NCI-H1930 (cell line): ENCODE measurements at places on chromosomes 12 and 14.
A peak's percentile ranks its signal among the peaks of the same experiment; 100 is the strongest.

- no peak for DNase-seq
Observed at GRCh38 chr12:81639196-81639595, 120.0 kb downstream of the PPFIA2 start.

- no peak for DNase-seq
Observed at GRCh38 chr12:131124487-131125280, 171.0 kb downstream of the ADGRD1 start.

DNA sequence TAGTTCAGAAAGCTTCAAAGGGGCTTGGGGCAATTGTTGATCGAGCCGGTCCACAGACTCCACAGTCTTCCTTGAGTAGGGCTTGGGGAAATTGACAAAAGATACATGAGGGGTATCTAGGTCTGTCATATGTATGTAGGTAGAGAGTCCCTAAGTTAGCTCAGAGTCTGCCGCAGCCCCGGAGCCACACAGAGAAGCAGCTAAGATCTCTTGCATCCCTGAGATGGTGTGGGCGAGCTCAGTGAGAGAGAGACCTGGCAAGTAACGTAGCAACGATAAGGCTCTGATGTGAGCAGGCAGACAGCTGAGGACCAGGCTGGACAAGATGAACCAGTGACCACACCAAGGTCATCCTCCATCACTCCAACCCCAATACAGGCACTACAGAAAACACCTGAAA is 297.6 kb downstream of the TMEM132D start:
- DNase-seq, result no peak

GRCh38 chr14:96781371-96781770 is 15.8 kb upstream of the VRK1 start:
- no peak for DNase-seq

DNA sequence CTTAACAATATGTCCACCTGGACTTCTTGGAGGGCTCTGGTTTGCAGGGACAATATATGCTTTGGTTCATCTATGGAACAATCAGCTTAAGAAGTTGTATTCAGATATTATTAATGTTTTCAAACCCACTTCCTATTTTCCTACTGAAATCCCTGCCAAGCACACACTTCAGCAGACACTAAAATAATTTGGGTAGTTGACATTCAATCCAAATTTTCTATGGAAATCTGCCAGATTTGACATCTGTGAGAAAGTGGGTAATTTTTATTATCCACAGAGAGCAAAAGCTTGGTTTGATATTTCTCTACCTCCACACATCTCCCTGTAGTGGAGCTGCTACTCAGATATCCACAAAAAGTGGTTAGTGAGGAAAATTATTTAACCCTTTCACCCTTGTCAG is 378.8 kb upstream of the SOX5 start:
- no peak for DNase-seq

- no peak for DNase-seq
Observed at GRCh38 chr12:119157528-119157927, 21.2 kb upstream of the HSPB8 start.

GRCh38 chr12:24760162-24760561 is 188.7 kb downstream of the BCAT1 start:
- DNase-seq, result no peak

GRCh38 chr14:59461891-59462290 is 3.3 kb downstream of the GPR135 start:
- DNase-seq, result no peak

- peak; percentile 56 for DNase-seq
Observed at GRCh38 chr14:62006116-62006731, 244.0 kb downstream of the SNAPC1 start.

GRCh38 chr12:51867796-51868428 is 19.4 kb upstream of the FIGNL2 start:
- no peak for DNase-seq

DNA sequence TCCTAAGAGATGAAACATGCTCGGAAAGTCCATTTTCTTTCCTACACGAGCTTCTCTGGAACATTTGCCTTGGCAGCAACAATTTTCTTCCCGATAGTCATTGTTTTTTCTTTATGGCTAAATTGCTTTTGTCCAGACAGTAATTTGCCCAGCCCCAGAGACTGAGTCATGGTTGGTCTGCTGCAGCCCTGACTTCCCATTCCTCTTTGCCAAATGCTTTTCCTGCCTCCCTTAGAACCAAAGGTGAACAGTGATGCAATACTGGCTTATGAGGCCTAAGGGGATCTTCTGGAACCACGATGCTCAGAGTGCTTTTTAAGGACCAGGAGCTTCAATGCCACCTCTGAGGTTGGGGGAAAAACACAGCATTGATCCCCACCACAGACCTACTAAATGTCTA is 1599.6 kb upstream of the TMEM132C start:
- no peak for DNase-seq

- no peak for DNase-seq
Observed at GRCh38 chr12:93184672-93185368, 192.9 kb upstream of the NUDT4 start.

DNA sequence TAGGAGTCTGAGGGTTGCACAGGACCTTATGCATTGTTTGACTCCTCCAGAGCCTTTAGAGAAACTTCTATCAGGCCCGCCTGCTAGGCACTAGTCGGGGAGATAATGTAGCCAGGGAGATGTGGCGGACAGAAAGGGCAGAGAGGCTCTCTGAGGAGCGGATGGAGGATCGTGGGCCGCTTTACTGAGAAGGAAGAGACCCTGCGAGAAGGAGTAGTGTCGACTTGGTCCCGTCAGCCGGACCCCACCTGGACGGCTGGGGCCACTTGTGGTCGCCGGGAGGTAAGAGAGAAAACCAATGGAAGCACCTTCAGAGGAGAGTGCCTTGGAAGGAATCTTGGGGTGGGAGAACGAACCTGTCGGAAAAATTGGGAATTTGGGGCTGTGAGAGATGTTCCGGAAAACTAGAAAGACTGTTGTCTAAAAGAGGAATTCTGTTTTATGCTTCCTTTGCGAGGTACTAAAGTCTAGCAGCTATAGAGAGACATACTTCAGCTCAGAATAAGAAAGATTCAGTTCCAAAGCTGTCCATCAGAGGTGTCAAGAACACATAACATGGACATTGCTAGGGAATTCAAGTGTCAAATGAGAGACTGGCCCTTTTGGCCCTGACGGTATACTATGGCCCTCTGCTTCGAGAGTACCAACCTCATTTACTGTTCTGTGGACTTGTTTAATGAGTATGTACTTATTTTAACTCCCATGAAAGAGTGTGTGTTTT is 660 bp upstream of the MCRS1 start:
- no peak for DNase-seq

GRCh38 chr12:112116232-112117060 is 7.9 kb upstream of the NAA25 start:
- no peak for DNase-seq
